Fibroblast of skin of left biceps (primary cell): ENCODE measurements at places on chromosomes 12 and 14.

GRCh38 chr12:89875225-89875624 lies 166.6 kb upstream of the ATP2B1 start:
- no peak for DNase-seq

DNA sequence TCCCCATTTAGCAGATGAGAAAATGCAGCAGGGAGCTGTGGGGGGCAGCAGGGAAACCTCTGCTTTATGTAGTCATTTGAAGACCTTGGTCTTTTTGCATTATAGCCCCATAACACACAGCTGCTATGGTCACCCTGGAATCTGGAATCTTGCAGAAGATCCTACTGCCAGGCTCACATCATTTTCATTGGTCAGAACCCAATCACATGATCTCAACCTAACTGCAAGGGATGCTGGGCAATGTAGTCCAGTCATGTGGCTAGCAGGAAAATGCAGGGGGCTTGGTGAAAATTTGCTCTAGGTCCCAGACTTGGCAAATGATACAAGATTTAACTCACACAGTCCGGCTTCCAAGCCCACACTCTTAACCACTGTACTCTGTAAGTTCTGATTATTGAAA lies 1028.7 kb downstream of the AACS start:
- no peak for DNase-seq

DNA sequence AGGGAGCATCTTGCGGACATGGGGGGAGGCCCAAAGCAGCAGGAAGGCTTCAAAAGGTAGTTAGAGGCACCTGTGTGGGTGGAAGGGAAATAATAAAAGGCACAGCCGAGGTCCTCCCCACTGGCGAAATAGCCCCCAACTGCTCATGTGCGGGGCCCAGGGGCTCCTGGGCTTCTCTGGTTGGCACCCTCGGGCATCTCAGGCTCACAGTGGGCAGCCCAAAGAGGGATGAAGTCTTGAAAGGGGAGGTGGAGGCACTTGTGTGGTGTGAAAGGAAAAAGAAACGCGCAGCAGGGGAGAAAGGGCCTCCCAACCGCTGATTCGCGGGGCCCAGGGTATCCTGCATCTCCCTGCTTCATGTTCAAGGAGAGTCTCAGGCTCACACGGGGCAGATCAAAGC lies 579.4 kb downstream of the ALG10 start:
- DNase-seq = no peak

DNA sequence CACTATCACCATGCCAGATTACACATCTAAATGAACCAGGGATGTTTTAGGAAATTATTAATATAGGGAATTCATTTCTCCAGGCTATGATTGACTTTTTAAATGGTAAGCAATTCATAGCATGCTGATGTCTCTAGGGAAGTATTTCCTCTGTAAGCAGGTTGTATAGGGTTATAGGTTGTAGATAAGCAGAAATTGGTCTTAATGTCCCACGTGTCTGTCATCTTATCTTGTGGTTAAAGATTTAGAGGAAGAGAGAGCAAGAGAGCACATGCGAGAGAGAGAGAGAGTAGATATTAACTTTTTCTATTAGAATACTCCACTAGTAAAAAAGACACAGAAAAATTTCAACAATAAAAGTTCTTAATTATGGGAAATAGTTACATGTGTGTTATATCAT lies 32.6 kb downstream of the TRHDE start:
- no peak for DNase-seq

DNA sequence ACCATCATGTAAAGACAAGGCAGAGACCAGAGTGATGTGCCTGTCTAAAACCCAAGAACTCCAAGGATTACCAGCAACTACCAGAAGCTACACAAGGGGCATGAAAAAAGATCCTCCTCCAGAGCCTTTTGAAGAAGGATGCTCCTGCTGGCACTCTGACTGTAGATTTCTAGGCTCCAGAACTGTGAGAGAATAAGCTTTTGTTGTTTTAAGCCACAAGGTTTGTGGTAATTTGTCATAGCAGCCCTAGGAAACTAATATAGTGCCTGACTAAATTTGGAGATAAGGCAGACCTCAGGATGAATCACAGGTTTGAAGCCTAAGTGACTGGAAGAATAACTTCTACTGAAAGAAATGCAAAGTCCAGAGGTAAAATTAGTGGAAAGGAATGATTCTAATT lies 132.9 kb downstream of the CEP83 start:
- peak; percentile 20 for DNase-seq

DNA sequence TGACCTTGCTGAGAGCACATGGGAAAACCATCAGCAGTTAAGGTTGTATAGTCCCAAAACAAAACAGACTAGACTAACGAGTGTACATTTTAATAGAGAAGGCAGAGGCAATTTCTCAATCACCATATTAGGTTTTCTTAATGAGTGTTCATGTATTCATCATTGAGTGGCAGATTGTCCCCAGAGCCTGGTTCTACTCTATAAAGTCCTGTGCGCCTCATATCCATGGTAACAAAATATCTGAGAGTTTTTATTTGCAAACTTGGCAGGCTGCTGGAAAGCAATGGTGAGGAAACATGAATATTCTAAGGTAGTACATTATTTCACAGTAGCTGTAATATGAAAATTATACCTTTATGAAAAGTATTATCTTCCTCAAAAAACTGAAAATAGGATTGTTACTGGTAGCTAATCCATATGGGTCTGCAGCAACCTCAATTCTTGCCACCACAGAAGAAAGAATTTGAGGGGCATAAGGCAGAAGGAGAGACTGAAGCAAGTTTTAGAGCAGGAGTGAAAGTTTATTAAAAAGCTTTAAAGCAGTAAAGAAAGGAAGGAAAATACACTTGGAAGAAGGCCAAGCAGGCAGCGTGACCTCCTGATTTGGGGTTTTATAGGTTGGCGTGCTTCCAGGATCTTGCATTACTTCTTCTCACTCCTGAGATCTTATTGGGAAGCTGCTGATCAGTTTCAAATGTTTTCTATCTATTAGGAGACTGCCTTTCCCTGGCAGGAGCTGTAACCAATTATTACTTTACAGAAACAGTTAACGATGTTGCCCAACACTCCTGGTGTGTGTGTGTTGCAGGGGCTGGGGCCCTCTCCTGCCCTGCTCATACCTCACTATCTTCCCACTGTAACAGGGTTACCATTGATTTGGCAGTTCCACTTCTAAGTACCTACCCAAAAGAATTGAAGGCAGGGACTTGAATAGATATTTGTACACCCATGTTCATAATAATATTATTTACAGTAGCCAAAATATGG lies 154.0 kb upstream of the NUDT4 start:
- DNase-seq = peak; percentile 28

GRCh38 chr12:53325511-53326061 lies 4.2 kb upstream of the AAAS start:
- no peak for DNase-seq

DNA sequence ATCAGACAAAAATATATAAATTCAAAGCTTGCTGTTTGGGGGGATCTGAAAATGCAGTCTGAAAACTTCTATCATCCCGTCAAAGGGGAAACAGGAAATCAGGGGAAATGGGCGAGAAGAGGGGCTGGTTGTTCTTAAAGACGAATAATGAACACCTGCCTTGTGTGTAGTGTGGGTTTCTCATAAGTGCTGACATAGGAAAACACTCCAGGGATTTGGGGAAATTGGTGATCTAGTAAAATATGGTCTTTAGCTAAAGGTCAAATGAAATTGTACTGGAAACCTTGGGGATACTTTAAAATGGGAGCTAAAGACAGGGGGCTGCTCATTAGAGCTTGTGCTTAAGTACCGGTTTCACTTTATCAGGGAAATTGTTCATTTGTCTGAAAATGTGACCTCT lies 39.6 kb upstream of the PIK3C2G start:
- DNase-seq = no peak

DNA sequence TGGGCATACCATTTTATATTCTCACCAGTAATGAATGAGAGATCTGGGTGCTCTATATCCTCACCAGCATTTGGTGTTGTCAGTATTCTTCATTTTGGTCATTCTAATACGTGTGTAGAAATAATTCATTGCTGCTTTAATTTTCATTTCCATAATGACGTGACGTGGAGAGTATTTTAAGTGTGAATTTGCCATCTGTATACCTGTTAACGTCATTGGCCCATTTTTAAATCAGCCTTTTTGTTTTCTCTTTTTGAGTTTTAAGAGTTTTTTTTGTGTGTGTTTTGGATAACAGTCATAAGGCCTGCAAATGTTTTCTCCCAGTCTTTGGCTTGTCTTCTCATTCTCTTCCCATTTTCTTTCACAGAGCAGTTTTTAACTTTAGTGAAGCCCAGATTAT lies 74.4 kb upstream of the SYT1 start:
- DNase-seq = no peak

DNA sequence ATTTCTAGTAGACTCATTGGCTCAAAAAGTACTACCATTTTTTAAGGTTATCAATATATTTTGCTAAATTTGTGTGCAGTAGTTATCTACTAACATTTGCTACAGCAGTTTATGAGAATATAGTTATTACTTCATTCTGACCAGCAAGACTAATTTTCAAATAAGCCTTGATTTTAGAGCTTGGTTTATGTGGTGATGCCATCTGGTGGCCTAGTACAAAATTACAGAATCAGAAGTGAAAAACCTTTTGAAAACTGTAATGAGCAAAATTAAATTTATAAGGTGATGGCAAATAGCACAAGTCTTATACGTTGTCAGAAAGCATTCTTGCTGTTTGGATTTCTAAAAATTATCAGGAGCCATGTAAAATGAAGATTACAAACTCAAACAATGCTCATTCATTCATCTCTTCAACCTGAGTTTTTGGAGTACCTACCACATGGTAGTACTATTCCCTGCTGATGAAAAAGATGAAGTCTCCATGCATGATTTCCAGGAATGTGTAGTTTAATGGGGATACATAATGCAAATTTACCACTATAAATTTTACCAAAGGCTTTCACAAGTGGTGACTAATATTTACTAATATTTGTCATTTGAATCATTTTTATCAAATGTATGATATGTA lies 51.0 kb downstream of the MAGOHB start:
- DNase-seq = no peak

DNA sequence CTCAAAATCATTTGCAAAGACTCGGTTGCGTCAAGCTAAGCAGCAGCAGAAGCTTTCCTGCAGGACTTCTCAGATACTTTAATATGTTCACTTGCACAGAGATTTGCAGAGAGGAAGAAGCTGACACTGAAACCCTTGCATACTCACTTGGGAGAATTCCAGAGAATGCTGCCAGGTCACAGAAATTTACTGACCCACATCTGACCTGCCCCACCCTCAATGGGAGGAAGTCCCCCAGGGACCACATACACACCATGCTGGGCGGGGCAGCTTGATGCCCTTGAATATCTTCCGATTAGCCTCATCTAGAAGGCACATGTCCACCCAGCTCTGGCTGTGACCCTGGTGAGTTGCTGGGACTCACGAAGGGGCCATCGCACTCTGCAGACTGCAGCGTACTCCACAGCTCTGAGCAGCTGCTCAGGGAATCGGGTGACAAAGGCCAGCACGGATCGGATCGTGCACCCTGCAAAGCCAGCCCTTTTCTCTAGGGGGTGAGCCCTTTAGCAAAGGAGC lies 83.2 kb downstream of the ITPK1 start:
- DNase-seq = no peak

- no peak for DNase-seq
Measured at GRCh38 chr14:101008196-101008595, 104.7 kb upstream of the RTL1 start.

- DNase-seq = no peak
Measured at GRCh38 chr12:130462558-130463274, 125.0 kb downstream of the PIWIL1 start.

- no peak for DNase-seq
Measured at GRCh38 chr12:21456291-21456780, 18.9 kb downstream of the PYROXD1 start.

DNA sequence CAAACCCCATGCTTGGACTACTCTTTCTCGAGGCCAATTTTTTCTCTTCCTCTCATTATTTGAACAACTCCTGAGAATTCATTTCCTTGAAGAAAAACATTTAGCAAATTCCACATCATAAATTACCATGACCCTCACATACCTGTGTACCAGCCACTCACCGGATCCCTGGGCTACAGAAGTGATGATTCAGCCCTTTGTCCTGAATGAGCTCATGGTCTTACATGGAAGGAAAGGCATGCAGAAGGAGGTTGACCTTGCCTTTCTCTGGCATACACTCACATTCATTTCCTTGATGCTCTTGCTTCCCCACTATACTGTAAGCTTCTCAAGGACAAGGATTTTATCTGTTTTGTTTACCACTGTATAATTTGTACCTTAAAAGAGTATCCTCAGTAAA lies 191.5 kb downstream of the SLC5A8 start:
- DNase-seq = peak; percentile 10

DNA sequence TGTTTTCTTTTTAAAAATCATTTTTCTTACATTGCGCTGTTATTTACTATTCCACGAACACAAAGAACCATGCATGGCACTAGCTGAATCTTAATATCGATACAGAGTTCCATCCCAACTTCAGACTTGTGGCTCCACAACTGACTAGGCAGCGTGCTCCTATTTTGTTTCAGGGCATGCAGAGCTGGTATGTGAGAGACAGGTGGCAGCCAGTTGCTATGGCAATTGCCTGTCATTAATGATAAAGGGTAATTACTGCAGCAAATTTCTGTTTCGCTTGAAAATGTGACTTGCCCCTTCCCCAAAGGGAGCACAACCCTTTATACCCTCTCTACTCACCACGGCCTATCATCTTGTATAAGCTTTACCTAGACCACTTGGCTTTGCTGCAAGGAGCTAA lies 113.1 kb upstream of the G2E3 start:
- DNase-seq = no peak

DNA sequence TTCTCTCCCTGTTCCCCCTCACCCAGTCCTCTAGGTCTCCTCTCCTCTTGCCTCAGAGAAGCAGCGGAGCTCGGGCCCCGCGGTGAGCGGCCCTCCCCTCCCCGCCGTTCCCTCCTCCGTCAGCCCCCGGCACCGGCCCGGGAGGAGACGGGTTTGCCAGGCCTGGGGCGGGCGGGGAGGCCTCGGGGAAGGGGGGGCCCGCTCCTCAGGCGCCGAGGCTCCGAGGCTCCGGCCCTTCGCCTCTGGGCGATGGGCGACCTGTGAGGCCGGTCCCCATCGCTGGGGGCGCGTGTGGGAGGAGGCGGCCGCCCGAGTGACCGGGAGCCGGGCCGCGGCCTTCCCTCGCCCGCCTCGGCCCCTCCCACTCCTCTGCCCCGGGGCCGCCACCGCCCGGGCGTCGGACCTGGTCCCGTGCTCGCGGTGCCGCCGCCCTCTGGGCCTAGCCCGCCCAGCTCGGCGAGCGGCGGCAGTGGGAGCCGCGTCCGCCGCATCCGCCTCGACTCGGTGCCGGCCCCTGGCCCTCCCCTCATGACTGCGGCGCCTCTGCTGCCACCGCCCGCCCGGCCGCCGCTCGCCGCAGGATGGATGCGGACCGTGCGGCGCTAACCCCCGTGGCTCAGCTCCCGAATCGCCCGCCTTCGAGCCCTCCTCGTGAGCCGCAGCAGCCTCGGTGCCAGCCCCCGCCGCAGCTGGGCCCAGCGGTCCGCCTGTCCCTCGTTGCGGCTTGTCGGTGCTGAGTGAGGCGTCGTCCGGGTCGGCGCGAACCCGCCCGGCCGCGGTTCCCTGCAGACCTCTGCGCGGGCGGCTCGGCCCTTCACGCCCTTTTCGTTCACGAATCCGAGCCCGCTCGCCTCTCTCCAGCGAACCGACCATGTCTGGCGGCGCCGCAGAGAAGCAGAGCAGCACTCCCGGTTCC lies 574 bp downstream of the WNK1 start:
- DNase-seq = no peak
